Left cardiac atrium (tissue), 4 donors: ENCODE measurements at places on chromosomes 6 and 20. TPM values are rescaled to one million over a fixed set of nuclear protein-coding genes. Genes with fewer than 3 reads are reported as not detected.

Gene PFDN4
- 22.2 TPM for total RNA-seq

Gene TBX18
- total RNA-seq, result 19.4 TPM

GRCh38 chr6:168540713-168541291 lies 99.8 kb downstream of the SMOC2 start:
- no peak for DNase-seq

GRCh38 chr6:36306375-36306774 lies 30.3 kb downstream of the BNIP5 start:
- no peak for DNase-seq

Gene SLC32A1
- total RNA-seq, result not detected

DNA sequence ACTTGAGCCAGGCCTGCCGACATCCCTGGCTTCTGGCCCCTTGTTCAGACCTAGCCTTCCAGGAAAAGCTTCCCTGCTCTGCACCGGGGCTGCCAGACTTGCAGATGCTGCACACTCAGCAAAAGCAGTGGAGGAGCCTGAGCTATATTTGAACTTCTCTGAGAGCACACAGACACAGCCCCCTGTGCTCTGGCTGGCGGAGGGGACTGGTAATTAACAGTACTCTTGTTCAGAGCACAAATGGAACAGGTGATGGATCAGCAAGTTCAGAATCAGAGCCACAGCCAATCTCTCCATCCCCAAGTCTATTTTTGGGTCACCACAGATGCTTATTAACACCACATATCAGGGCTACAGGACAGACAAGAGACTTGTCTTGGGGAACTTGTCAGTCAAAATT lies 27.6 kb upstream of the RIMS4 start:
- no peak for DNase-seq

DNA sequence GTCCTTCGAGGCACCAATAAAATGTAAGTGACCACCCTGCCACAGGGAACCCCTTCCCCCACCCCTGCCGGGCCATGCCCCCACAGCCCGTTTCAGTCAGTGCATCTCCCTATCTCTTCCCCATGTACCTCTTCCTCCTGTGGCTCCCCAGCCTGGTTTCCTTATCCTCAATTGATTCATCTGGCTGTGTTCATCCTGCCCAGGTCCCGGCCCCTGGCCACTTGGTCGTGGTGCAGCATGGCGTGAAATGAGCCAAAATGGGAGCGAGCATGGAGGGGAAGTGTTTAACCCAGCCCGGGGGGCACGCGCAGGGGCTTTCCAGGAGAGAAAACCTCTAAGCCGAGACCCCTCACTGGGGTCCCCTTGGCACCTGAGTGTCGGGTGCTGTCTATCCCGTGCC lies 35.9 kb downstream of the HM13 start:
- no peak for DNase-seq

DNA sequence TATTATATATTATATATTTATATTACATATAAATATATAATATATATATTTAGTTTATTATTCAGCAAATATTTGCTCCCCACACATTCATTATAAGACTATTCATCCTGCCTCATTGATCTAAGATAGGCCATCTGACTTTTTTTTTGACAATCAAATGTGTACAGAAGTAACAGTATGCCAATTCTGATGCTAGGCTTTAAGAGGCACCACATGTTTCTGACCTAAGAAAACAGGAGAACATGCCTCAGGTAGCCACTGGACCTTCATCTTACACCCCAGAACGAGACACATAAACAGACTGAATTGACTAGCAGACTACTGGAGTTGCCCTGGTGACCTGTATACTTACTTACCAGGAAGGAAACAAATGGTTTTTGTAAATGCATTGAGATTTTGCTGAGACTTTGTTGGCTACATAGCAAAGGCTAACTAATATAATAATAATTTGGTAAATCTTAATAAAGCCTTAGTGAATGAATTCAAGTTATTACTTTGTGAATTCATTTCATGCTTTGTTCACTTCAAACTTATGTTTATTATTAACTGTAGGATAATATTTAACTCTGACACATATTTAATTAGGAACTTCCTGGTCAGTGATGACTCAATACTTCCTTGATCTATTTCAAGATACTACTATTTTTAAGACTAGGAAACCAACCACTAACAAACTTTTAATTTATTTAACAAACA lies 13.4 kb upstream of the MYO6 start:
- no peak for DNase-seq

- DNase-seq, result no peak
Measured at GRCh38 chr20:39983655-39984054, 705.4 kb downstream of the MAFB start.

GRCh38 chr20:35166242-35166830 lies 5.5 kb upstream of the PROCR start:
- peak; percentile 81 for DNase-seq

- DNase-seq, result no peak
Measured at GRCh38 chr6:46592046-46592445, 60.6 kb downstream of the CYP39A1 start.

- no peak for DNase-seq
Measured at GRCh38 chr6:84739866-84740208, 24.6 kb downstream of the TBX18 start.

DNA sequence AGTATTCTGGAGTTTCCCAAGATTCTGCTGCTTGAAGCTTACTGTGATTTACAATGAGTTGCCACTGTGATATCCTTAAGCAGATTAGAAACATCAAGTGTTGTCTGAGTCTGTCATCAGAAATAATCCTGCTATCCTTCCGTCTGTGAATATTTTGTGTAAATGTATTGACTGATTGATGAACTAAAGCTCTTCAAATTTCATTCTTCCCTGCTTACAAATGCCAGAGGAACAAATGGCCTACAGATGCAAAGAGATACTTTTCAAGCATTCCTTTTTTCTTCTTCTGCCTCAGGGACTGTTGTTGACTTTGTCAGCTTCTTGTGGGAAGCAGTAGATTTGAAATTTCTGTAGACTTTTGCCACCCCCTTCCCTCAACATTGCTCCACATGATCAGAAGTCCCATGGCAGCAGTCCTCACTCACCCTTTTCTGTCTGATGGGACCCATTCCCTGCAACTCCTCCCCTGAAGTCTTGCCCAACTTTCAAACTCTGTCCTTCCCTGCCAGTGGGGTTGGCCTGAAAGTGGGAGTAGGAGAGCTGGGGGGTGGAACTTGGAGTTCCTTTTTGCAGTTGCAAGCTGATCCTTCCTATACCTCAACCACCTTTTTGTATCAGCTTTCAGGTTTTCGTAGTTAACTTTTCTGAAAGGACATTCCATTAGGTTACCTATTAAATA lies 38.5 kb upstream of the MLIP start:
- no peak for DNase-seq

DNA sequence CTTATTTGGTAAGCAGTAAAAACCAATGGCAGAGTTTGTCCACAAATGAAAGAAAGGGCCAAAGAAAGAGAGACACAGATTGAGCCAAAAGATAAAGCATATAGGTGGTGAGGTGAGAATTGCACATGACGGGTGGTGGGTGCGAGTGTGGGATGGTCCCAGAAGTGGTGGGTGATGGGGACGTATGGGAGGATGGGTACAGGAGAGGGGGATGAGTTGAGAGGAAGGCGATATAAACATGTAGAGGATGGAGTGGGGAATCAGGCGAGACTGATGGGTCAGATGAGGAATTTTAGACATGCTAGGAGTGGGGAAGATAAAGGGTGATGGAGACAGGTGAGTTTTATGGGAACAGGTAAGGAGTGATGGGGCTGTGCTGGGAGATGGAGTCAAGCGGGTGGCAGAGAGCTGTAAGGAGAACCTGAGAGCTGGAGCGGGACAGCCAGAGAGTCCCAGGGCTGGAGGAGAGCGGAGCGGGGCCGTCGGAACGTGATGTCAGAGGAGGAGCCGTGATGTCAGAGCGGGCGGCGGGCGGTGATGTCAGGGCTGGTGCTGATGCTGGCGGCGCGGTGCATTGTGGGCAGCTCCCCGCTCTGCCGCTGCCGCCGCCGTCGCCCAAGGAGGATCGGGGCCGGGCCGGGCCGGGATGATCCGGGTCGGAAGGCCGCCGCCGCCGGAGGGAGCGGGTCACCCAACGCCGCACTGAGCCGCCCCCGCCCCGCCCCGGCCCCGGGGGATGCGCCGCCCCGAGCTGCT lies at the start of gene TTBK1:
Gene TTBK1, plus strand, starts transcription at position 574 of the 756 bp plus-strand sequence. CDS start 3,180 bp downstream, outside the sequence.
- no peak for DNase-seq

- no peak for DNase-seq
Measured at GRCh38 chr20:59308493-59309201, 8.2 kb downstream of the EDN3 start.

DNA sequence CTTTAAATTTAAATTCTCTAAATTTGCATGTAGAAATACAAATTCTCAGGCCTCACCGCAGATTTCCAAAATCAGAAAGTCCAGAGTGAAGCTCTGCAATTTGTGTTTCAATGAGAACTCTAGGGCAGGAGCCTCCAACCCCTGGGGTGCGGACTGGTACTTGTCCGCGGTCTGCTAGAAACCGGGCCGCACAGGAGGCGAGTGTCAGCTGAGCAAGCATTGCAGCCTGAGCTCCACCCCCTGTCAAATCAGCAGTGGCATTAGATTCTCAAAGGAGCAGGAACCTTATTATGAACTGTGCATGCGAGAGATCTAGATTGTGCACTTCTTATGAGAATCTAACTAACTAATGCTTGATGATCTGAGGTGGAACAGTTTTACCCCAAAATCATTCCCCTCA lies 203.0 kb upstream of the PCSK2 start:
- no peak for DNase-seq

DNA sequence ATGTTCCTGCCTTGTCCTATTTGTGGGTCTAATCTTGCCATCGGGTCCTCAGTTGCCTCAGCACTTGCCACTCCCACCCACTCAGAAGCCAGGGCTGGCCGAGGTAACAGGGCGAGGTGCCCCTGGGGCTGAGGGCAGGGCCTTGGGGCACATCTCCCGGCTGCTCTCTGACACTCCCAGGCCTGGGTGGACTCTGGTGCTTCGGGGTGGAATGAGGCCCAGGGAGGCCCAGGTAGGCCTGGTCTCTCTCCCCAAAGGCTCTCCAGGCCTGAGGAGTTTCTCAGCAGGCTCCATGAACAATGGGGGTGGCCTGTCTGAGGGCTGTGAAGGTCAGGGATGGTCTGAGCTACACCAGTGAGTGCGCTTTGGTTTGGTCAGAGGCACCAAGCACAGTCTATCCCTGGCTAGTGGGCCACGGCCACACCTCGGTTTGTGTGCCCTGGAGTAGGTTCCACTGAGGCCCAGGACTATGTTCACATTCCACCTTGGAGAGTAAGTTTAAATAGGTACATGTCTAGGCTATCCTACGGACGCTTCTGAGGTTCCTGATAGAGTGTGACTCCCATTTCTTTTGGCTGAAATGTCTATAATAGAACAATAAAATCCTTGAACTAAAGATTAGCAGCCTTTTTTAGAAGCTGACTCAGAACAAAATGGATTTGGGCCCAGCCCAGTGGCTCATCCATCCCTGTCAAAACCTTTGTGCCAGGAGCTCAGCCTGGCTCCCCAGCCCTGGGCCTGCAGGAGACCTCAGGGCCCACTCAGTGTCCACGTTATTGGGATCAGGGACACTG lies 78.8 kb downstream of the SLC24A3 start:
- no peak for DNase-seq

Gene C4A
- 199 TPM for total RNA-seq

DNA sequence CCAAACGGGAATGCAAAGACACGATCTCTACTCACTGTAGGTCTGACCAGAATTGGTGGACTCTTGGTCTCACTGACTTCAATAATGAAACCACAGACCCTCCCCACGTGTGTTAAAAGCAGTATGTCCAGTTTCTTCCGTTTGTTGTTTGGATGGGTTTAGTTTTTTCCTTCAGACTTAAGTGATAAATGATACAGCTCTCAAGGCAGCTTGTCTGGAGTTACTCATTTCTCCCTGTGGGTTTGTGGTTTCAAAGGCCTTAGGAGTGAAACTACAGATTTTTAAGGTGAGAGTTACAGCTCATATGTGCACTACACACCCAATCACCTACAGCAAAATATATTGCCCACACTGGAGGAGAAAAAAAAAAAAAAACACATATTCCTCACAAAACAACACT lies 86.7 kb upstream of the STMND1 start:
- DNase-seq, result no peak

GRCh38 chr6:134932535-134933470 lies 17.1 kb downstream of the ALDH8A1 start:
- DNase-seq, result no peak

Gene CDSN
- total RNA-seq, result 0.10 TPM

DNA sequence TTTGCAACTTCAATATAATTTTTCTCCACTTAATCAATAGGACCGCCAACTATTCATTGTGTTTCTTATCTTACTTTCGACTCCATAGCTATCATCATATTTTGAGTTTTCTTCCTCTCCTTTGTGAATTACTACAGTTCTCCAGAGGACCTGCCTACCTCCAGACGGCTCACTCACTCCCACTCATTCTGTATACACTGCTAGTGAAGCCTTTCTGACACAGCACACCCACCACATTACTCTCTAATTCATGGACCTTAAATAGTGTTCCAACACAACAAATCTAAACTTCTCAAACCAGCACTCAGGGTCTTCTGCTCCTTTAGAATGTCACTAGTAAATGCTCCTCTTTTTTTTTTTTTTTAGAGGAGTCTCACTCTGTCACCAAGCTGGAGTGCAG lies 23.8 kb downstream of the FKBP5 start:
- DNase-seq, result no peak

- no peak for DNase-seq
Measured at GRCh38 chr20:57459278-57459677, 65.7 kb downstream of the CTCFL start.

Gene PRR18
- total RNA-seq, result 0.26 TPM

GRCh38 chr6:52976591-52977035 lies 18.5 kb downstream of the GSTA4 start:
- DNase-seq, result no peak

Gene ENPP4
- 20.2 TPM for total RNA-seq

GRCh38 chr20:24017458-24017755 lies 28.8 kb upstream of the GGTLC1 start:
- DNase-seq, result no peak

DNA sequence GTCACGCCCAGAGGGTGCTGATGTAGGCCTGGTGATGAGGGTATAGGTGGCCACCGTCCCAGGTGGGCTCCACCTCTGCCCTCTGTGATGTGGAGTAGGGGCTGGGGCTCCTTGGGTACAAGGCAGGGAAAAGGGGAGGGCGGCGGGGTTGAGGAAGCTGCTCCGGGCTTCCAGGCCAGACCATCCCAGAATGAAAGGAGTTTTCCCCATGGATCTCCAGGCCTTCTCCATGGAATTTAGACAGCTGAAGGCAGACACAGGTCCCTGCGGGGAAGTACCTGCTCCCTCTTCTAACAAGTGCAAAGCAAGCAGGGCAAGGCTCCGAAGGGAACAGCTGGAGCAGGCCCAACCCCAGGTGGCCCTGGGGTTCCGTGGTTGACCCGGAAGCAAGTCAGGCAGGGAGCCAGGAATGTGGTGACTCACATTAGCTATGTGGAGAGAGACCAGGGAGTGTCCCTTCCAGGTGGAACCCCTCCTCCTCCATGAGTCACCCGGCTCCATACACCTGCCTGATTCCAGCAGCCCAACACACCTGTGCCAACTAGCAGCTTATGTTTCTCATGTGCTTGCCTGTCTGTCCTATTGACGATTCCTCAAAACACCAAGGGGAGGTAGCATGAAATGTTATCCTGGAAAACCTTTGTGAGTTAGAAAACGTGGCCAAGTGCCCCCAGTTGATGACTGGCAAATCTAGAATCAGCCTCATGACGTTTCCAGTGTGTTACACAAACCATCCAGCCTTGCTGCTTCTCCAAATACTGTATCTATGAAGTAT lies 59.7 kb upstream of the SNX9 start:
- DNase-seq, result peak; percentile 58

Gene EEF1A2
- total RNA-seq, result 679 TPM
